ENCODE measurements at places on chromosomes 4 and X.

DNA sequence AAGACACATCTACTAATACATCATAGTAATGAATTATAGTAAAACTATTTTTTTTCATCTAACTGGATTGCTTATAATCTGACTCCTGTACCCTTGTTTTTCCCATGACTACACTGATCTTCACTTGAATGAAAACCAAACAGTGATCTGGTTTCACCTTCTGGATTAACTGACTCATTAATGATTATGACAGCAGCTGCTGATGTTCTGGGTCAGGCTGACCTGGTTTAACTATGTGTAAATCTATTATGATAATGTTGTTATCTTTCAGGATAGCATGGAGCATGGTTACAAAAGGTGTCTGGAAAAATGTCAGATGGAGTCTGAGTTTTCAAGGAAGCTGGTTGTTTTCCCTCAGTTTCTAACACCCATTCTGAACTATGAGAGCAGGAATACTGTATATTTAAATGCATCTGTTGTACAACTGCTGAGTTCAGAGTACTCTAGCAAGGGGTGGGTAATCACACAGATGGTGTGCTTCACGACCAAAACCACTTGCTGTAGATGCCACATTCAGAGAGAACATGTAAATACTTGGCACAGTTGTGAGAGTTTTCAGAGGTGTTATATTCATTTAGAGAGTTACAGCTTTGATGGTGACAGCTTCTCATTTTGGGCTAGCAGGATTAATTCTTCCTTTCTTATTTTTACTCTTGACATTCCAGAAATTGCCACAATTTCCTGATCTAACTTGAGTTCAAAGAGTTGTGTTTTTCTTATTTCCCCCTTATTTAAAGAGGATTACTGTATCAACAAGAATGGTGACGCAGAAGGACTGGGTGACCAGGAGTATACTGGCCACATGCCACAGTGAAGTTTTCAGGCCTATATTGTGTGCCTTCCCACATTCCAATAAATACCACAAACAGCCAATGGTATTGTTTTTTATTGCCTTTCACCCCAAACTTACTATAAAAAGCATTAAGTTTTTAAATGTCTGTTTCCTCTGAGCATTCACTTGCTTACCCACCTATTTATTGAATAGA, 249.7 kb upstream of the TET2 start:
- no peak for DNase-seq

- no peak for DNase-seq
Measured at GRCh38 chrX:29082558-29082957, 495.3 kb downstream of the IL1RAPL1 start.

DNA sequence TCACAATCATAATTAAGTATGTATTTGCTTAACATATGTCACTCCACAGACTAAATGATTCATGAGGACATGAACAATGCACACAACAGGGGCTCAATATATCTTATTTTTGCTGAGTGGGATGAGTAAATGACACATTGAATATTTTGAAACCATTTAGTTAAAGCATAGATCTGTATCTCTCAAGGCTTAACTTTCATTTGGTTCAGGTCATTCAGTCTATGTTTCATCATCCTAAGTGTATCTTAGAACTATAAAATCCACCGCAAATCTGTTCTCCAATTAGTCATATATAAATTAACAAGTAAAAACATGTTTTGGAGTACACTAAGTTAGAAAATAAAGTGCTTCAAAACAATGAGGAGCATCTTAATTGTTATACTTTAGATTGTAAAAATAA, 45.8 kb downstream of the AREG start:
- DNase-seq: no peak

DNA sequence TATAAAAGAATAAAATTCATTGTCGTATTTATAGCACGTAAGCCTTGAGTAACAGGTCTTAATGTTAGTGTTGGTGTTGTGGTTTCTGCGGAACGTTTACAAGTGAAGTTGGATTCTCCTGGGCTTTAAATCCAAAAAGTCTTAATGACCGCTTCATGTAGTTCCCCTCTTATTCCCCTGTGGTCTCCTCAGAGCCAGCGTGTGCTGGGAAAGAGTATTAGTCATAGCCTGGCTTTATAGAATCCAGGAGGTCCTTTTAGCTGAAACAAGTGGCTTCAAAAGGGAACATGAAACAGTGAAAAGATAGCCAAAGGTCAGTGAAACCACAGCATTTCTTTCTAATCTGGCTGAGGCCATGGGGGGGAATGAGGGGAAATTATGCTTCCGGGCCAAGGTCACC, 79.1 kb downstream of the CLCN4 start:
- no peak for DNase-seq

DNA sequence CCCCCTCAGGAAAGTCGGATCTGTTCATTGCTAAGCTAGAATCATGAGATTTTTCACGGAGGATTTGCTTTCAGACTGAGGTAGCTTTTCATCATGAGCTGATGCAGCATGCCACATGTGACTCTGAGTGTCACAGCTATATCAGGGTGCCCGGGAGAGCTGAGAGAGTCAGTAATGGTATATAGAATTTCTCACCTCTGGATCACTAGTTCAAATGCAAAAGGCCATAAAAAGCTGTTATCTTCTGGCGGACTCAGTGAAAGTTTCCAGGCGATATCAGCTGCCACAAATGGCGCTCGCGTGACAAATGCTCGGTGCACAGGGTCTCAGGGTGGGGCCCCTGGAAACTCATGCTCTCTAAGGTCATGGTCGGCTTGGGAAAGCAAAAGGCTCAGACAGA, 150.1 kb downstream of the DHX15 start:
- no peak for DNase-seq

DNA sequence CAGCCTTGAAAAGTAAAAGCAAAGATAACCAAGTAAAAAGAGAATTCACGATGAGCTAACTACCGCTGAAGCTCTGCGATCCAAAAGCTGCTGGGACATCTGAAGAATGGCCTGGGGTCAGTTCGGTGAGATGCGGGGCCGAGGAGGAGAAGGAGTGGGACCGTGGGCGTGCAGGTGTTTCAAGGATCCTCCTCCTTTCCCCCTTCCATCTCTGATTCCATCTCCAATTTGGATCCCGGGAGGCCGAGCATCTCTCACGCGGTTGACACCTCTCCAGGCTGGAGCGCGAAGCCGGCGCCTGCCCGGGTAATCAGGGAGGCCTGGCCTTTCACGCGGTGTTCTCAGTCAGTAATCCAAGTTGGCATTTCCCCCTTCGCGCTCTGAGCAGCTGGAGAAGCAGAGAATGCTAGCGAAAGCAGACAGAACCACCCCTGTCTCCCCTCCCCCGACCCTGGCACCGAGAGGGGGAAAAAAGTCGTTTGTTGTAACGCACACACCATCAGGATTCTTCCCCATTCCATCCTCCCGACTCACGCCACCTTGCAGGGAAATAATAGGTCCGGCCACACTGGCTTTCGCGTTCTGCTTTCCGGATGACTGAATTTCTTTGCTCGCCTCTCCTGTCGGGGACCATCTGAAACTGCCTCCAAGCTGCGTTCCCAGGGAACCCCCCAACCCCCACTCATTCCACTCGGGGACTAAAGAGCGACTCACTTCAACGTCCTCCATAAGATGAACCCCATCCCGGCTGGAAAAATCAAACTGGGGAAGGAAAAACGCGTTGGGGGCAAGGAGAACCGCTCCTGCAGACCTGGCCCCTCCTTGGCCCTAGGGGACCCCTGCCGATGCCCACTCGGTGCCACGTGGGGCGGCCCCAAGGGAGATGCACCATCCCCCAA, 6.5 kb downstream of the NEUROG2 start:
- DNase-seq: no peak

DNA sequence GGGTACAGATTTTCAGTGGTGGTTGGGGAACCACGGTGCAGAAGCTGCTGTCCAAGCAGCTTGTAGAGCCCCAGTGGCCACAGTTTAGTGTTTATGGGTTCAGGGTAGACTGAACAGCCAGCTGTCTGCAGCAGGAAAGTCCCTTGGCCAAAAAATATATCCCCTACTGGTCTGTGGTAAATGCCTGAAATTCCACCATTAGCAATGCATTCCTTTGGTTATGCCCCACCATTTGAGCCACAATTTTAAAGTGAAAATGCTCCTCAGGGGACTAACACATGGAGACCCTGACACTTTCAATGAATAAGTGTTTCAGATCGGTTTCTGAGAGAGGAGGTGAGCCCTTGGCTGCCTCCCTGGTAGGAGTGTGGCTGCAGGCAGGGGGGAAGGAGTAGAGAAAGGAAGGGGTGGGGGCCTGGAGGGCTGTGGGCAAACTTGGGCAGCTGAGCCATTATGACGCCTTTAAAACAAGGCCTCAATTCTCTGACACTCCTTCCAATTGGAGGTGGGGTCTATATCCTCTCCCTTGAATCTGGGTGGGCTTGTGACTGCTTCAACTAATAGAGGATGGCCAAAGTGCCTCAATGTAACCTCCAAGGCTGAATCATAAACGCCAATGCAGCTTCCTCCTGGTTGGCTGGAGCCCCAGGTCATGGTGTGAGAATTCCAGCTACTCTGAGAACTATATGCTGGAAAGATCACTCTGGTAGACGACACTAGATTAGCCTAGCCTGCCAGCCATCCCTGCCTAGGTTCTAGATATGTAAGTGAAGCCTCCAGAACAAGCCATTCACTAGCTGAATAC, 75.8 kb upstream of the ATP6AP2 start:
- no peak for DNase-seq

DNA sequence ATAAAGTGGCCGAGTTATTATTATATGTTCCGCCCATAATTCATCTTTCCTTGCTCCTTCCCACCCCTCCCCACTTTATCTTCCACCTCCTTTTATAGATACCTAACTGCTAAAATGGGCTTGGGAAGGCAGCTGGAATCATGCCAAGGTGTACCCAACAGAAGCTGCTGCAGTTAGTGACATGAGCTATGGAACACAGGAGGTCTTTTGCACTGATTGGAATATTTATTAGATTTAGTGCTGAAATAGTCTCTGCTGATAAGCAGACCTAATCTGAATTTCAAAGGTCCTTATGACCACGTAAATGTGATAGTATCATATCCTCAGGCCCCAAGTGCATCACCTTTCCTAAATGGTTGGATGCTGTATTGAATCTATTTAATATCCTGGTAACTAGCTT, 64.9 kb downstream of the HMGB2 start:
- DNase-seq: no peak

- DNase-seq: no peak
Measured at GRCh38 chrX:97167333-97167732, 283.6 kb downstream of the RPA4 start.

DNA sequence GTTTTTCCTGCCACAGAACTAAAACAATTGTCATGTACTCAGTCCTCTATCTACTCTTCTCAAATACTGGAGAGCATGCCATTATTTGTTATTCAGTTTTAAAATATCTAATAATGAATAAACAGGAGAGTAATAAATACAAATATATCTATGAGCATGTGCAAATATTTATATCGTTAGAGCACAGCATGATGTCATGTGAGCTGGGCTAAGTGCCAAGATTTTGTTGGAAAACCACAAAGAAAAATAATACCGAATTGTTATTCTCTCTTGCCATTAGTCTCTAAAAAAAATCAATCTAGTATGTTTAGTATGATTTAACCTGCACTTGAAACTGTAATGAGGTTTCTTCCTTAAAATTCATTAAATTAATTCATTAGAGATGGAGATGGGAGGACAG, 97.3 kb downstream of the DDX60 start:
- no peak for DNase-seq

DNA sequence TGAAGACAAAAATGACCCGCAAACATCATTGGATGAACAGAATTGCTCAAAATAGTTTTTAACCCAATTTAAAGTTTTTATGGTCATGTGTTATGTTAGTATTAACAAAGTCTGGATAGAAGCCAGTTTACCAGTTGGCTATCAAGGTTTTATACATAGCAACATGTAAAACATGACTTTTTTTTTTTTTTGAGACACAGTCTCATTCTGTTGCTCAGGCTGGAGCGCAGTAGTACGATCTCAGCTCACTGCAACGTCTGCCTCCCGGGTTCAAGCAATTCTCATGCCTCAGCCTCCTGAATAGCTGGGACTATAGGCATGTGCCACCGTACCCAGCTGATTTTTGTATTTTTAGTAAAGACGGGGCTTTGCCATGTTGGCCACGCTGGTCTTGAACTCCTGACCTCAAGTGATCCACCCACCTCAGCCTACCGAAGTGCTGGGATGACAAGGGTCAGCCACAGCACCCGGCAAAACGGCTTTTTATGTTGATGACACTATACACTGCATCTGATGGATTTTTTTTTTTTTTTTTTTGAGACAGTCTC, 3.4 kb downstream of the SAT1 start:
- no peak for DNase-seq

DNA sequence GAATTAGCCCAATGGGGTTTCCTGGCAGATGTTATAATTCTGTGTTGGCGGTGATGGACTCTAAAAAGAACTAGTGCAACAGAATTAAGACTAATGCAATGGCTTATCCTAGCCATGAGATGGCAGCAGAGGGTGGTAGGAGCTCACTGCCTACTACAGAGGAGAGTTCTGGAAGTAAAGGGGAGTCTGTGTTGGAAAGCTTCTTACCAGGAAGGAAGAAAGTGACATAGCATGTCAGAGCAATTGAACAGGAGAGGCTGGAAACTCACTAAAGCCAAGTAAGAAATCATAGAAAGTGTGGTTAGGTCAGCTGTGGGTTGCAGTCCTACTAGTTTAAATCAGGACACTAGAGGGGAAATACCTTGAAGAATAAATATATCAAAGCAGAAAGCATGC, 6.3 kb upstream of the TRPC5OS start:
- DNase-seq: no peak

DNA sequence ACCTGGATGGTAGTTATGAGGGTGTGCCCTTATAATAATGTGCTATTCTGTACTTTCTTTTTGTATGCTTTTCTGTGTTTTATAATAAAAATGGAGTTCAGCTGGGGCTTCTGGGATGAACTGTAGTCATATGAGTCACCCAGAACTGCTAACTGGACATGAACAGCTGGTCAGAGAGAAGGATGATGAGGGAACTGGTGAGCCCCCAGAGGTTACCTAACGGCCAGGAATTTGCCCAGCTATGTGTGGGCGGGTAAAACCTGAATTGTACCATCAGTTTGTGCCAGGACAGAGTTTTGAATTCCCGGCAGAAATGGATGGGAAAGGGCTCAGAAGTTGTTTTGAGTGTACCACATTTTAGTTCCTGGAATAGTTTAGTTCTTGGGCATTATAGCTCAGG, 138.0 kb upstream of the USP9X start:
- DNase-seq: no peak

GRCh38 chrX:48784726-48785125, 1.7 kb upstream of the GATA1 start:
- DNase-seq: no peak

- DNase-seq: no peak
Measured at GRCh38 chrX:43882294-43882681, at the start of gene MAOB. Gene MAOB, minus strand, starts transcription at chrX:43882450. Its CDS starts 151 bp downstream, at chrX:43882299.

Data from stimulated activated CD8-positive, alpha-beta memory T cell treated with anti-CD3 and anti-CD28 coated beads, Interleukin-4, amount 100 ng/mL, for 1 hour (primary cell).